ENCODE measurements at places on chromosomes 7 and 10. TPM values are rescaled to one million over a fixed set of nuclear protein-coding genes. Genes with fewer than 3 reads are reported as not detected.

Gene OR2A7
- 0.07 TPM for total RNA-seq

Gene OR9A2
- not detected for total RNA-seq

Gene AOAH
- not detected for total RNA-seq

Gene MRLN
- total RNA-seq: not detected

Gene ELN
- total RNA-seq: 82.6 TPM

Gene HHEX
- 9.2 TPM for total RNA-seq
